ENCODE measurements at places on chromosomes 4 and X. TPM values are rescaled to one million over a fixed set of nuclear protein-coding genes. Genes with fewer than 3 reads are reported as not detected.

GRCh38 chr4:110197529-110198042, 829 bp downstream of the ELOVL6 start:
- DNase-seq: peak; percentile 68

GRCh38 chr4:48991357-48991756, 5.3 kb downstream of the CWH43 start:
- no peak for DNase-seq

DNA sequence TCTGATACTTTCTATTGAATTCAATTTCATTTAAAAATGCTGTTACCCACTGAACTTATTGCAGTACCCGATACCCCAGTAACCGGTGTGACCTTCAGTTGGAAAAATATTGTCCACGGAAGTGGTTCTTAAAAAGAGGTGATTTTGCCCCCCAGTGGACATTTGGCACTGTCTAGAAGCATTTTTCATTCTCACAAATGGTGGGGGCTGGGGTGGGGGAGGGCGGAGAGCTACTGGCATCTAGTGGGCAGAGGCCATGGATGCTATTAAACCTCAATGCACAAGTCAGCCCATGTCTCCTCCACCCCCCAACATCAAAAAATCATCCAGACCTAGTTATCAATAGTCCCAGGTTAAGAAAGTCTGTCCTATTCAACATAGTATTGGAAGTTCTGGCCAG, 19.6 kb upstream of the CHM start:
- DNase-seq: no peak

- DNase-seq: no peak
Observed at GRCh38 chr4:73895201-73896175, 26.3 kb downstream of the CXCL1 start.

DNA sequence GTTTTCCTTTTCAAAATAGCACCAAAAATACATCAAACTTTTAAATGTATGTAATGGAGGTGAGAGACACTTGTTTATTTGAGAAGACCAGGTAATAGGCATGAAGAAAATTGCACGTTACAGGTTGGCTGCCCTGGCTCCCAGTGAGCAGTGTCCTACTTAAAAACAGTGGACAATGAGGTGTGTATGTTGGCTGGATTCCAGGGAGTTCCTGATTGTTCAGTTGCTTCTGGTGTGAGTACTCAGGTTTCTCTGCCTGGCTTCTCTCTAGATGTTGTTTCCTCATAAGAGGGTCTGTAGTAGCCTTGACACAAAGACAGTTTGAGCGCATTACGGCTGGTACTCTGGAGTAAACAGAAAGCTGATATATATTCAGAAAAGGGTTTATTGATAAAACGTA, 29.4 kb downstream of the SNX25 start:
- DNase-seq: peak; percentile 24

DNA sequence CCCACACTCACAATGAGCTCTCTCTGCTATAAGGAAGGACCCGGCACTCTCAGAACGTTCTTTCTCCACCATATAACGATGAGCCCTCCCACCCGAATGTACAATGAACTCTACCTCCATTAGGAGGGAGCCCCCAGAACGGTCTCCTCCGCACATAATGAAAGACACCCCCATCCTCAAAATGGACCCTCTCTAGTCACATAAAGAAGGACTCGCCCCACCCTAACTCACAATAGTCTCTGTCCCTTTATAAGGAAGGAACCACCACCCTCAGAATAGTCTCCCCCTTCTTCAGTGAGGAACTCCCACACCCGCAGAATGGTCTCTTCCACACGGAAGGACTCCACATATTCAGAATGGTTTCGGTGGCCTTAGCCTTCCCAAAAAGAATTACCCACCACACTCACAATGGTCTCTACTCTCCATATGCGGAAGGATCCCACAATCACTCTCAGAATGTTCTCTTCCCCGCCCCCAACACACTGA, 477 bp downstream of the SLC35A2 start:
- no peak for DNase-seq

GPC4 gene
- total RNA-seq: 1.0 TPM

CHRNA9 gene
- not detected for total RNA-seq

TET2 gene
- 4.1 TPM for total RNA-seq

USP17L15 gene
- total RNA-seq: not detected

Measured in Caki2 (cell line).